Hematopoietic multipotent progenitor cell treated with erythropoietin and hydrocortisone succinate and interleukin-3 and kit ligand, for 17 days (in vitro differentiated cells): ENCODE measurements at places on chromosomes 6 and 20.

DNA sequence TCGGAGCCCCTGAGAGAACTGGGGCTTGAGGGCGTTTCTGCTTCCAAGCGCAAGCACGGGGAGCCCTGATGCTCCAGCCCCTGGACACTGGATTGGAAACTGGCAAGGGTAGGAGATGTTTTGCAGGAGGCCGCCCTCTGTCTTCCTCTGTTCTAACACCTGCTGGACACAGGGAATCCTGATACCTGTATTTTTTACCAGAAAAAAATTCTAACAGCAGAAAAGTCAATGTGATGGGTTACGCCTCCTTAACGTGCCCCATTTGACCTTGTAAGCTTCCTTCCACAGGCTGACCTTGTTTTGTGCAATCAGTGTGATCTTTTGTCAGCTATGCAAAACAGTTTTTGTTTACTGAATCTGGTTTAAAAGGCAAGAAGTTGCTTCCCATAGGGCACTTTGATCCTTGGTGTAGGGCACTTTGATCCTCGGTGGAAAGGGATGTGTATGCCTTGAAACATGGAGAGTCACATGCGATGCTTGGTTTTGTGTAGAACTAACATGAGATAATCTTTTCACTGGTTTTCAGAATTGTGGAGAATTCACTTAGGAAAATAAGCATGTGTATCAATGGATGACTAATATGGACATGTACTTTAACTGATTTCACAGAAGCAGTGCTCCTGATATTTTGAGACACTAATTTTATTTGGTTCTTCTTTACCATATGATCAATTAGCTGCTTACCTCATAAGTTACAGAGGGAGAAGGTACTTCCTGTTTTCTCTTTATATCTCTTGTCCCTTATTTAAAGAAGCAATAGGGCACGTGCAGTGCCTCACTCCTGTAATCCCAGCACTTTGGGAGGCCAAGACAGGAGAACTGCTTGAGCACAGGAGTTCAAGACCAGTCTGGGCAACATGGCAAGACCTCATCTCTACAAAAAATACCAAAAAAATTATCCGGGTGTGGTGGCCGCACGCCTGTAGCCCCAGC lies 59.9 kb upstream of the MAP3K4 start:
- no peak for DNase-seq

- DNase-seq: no peak
These were observed 622.3 kb upstream of the ARID1B start for GRCh38 chr6:156154896-156155295.

- DNase-seq: no peak
These were observed 49.7 kb upstream of the IFNGR1 start for GRCh38 chr6:137268911-137269310.

DNA sequence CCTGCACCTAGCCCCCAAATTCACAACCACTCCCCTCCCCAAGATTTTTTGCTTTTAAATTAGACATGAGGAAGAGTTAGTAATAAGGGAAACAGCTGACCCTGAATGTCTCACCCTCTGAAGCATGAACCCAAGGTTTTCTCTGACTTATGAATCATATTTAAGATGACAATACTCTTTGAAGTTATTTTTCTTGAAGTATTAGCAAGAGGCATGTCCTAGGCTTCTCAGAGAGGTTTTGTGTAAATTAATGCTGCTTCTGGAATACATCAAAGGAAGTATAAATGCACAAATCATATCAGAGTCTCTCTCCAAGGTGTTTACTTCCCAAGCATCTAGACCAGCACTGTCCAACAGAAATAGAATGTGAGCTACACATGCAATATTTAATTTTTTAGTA lies 408.1 kb upstream of the MARCKS start:
- DNase-seq: no peak

- DNase-seq: no peak
These were observed 263.4 kb downstream of the CDC5L start for GRCh38 chr6:44650947-44651346.

- DNase-seq: no peak
These were observed 107.6 kb downstream of the TMEM242 start for GRCh38 chr6:157215717-157216116.

- no peak for DNase-seq
These were observed 1.3 kb downstream of the KPNA5 start for GRCh38 chr6:116682334-116682712.

- DNase-seq: no peak
These were observed 199.6 kb downstream of the TTLL2 start for GRCh38 chr6:167524261-167525111.

DNA sequence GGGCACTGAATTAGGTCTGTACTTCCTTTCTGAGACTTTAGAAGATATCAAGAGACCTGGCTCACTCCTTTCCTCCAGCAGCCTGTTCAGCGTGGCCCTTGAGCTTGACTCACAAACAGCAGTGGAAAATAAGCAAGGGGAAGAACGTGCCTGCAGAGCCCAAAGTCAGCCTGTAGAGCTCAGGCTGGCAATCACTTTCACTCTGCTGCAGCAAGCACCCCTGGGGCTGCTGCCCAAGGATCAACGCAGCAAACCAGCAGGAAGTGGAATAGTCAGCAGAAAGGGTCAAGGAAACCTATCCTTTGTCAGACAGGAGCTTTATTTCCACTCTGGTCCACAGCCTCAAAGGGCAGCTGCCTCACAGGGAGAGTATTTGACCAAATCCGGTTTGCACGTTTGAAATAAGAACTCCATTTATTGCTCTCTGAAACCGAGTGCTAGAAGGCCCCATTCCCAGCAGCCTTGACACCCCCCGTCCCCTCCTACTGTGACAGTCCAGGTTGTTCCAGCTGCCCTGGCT lies 77.4 kb downstream of the PRDM1 start:
- DNase-seq: no peak

DNA sequence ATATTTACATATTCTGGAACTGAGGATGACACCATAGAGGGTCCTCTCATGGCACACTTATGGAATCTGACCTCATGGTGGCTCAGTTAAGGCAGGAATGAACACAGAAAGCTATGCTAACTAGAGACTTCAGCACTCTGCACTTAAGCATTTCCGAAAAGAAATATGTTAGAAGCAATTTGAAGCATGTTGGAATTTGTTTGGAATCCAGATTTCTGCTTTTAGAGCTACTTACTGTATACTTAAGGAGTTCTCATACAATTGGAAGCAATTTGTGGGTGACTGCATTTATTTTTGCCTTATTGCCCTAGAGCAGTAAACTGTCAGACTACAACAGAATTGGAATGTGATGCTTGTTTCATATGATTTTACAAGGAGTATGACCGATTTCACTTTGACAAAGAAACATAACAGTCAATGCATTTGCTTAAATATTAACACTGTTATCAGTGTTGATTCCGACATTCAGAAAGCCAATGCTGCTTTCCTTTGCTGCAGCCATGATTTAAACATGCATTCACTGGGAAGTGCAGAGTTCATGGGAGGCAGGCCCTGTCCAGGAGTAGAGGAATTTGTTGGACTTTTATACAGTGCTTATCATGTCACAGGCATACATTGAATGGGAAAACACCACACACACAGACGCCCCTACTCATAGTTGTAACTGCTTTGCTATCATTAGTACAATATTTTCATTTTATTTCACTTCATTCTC lies 244.4 kb downstream of the SAMD5 start:
- no peak for DNase-seq
